Activated naive CD8-positive, alpha-beta T cell treated with anti-CD3 and anti-CD28 coated beads for 36 hours (primary cell): ENCODE measurements at places on chromosomes 13 and 19.

DNA sequence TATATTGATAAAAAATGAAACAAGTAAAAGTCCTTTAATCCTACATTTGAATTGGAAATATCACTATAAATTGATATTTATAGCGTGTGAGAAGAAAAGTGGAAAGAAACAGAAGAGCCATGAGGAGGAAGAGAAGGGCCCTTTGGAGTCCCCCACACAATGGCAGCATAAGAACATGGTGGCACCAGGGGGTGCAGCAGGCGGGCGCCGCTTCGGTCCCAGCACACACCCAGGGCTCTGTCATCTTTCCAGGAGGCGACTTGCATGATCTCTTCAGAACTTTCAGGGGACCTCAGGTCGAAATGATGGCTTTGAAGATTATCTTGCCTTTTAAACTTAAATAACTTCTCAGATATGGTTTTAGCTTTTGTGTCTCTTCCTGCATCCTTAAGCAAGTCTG is 91.8 kb downstream of the TUBGCP3 start:
- DNase-seq, result no peak

DNA sequence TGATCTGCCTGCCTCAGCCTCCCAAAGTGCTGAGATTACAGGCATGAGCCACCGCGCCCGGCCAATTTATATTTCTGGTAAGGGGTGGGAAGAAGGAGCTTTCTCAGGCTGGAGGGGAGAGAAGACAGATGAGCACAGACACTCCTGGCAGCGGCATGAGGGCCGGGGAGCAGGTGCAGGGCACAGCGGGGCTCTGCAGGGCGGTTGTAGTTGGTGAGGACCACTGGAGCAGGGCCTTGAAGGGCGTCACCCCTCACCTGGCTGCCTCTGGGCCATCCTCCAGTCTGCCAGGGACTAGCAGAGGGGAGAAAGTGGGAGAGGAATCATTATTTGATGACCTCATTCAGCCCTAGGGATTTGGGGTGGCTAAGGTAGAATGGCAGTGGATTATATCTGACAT is 8.6 kb upstream of the CSNK1G2 start:
- no peak for DNase-seq

- DNase-seq, result peak; percentile 51
Measured at GRCh38 chr13:33723772-33724435, 94.0 kb upstream of the RFC3 start.

DNA sequence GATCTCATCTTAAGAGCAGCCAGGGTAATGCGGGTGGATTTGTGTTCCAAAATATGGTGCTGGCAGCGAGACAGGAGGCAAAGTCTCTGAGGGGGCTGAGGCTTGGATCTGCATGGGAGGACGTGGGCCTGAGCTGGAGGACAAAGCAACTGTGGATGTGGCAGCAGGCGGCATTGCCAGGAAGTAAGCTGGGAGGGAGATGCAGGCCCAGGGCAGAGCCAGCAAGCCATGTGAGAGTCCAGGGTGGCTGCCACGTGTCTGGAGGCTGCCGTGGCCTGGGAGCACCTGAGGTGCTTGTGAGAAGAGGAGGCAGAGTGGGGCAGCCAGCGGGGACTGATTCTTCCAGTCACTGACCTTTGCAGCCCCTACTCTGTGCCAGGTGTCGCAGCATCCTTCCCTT is 52.0 kb downstream of the DPF1 start:
- no peak for DNase-seq

- DNase-seq, result no peak
Measured at GRCh38 chr13:62088165-62088564, 672.5 kb upstream of the PCDH20 start.

DNA sequence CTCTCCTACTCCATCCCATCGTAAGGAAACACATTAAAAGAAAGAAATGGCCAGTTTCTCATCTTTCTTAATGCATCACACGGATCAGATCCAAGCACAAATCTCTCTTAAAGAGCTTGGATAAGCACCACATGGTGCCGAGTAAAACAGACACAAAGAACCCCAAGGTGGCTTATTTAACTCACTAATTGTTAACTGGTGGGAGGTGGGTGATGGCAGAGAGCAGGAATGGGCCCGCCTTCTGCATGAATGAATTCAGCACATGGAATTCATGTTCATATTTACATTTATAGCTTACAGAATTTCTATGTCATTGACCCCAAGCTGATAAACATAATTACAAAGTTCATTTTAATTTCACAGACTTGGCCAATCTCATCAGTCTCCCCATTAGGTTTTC is 89.9 kb downstream of the MZT1 start:
- DNase-seq, result no peak

GRCh38 chr13:74825152-74825937 is 656.6 kb downstream of the TBC1D4 start:
- no peak for DNase-seq

- DNase-seq, result peak; percentile 15
Measured at GRCh38 chr13:32845952-32846950, 170.0 kb upstream of the KL start.

DNA sequence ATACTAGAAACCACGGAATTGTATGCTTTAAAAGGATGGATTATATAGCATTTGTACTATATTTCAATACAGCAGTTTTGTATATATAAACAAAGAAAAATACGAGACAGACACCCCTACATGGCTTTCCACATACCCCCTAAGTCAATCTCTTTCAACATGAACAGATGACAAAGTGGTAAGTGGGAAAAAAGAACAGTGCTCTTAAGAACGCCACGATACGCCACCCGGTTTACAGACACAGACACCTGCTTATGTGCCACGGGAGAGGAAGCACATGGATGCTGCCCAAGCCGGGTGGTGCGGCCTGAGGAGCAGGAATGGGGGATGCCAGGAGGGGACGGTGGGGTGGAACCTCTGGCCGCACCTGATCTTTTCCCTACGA is 8.1 kb downstream of the CAPS start:
- no peak for DNase-seq

- DNase-seq, result peak; percentile 47
Measured at GRCh38 chr19:42433503-42434260, 6.5 kb upstream of the LIPE start.

- DNase-seq, result no peak
Measured at GRCh38 chr13:37701972-37702371, 103.4 kb upstream of the POSTN start.

GRCh38 chr19:18975011-18975410 is 34.0 kb upstream of the HOMER3 start:
- no peak for DNase-seq

DNA sequence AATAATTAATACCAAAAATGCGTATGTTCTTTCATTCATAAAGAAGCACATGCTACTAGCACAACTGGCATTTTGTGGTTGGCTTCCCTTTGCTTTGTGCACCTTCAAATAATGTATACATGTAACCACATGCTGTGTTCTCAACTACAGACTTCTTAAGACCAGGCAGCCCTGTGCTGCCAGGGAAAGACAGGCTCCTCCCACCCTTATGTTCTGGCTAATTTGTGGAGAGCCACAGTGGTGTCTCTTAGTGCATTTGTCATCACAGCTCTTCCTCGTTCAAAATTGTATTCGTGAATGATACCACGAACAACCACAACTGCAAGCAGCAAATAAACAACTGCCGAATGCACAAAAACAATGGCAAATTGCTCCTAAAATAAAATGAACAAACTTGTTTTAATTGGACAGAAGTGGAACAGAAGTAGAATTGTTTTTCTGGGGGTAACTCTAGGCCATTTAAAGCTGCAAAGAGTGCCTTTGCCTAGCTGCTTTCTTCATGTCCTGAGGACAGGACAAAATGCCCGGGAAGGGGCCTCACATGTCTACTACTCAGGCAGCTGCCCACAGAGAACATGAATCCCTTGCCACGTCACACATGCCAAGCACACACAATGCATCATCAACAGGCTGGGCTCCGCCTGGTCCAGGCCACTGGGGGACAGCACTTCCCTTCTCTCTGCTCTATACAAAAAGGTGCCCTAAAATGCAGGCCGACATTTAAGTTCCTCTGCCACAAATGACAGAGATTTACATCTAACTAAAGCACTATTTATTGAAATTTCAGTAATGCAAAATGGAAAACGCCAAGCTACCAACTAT is 21.7 kb downstream of the IRS2 start:
- DNase-seq, result peak; percentile 22

GRCh38 chr13:43054803-43055802 is 31.7 kb downstream of the DNAJC15 start:
- peak; percentile 11 for DNase-seq

GRCh38 chr13:76622315-76623040 is 263.7 kb downstream of the KCTD12 start:
- DNase-seq, result no peak

DNA sequence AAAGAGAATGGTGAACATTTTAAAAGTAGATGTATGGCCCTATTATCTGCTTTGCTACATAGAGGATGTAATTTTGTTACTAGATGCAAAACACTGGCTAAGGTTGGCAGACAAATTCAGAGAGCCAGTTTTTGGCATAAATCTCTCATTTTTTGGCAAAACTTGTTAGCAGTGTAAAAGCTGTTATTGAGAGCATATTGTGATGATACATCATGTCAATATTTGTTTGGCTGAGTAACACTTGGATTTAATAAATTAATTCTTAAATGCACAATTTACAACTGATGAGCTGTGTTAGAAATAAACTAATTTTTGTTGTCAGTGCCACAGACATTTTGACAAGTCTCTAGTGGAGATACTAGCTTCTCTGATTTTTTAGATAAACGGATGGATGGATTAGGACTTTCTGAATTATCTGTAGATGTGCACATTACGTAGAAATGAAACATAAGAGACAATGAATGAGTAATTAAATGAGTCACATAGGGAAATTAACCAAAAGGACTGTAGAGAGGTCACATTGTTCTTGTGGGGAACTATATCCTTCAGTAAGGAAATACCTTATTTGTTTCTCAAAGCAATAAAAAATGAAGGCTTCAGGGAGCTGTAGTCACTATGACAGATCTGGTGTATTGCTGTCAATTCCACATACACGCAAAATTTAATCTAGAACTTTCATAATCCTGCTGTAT is 17.4 kb downstream of the UFM1 start:
- no peak for DNase-seq

- no peak for DNase-seq
Measured at GRCh38 chr19:6457958-6458694, 1.5 kb downstream of the SLC25A23 start.

DNA sequence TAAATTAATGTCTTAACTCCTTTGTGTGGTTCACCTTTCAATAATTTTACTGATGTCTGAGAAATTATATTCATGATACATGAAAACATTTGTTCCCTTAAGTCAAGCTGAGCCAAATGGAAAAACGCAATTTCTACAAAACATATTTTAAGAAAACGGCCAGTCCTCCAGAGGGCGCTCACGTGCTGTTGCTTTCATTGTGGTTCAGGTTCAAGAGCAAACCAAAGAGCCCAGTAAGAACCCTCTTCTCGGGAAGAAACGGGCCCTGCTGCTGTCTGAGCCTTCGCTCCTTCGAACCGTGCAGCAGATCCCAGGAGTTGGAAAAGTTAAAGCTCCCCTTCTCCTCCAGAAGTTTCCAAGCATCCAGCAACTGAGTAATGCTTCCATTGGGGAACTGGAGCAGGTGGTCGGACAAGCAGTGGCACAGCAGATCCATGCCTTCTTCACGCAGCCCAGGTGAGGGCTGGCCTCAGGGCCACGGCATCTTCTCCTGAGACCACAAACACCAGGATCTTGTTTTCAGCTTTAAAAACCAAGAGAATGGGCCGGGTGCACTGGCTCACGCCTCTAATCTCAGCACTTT is 4.3 kb downstream of the FAAP24 start:
- peak; percentile 56 for DNase-seq

DNA sequence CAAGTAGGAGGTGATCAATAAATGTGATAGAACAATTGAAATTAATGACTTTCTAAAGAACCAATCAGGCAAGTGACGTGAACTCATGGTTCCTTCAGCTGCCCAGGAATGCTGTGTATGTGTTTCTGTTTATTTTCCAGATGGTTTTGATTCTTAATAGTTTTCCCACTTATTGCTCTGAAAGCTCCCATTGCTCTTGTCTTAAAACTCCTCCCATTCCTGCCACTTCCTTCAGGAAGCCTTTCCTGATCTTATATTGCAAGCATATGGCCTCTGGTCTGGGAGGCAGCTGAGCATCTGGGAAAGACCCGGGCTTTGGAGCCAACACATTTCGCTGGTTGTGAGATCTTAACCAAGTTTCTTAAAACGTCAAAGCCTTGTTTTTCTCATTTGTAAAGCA is 17.1 kb upstream of the LATS2 start:
- no peak for DNase-seq

- peak; percentile 81 for DNase-seq
Measured at GRCh38 chr19:35644987-35645679, 3.0 kb upstream of the COX6B1 start.

DNA sequence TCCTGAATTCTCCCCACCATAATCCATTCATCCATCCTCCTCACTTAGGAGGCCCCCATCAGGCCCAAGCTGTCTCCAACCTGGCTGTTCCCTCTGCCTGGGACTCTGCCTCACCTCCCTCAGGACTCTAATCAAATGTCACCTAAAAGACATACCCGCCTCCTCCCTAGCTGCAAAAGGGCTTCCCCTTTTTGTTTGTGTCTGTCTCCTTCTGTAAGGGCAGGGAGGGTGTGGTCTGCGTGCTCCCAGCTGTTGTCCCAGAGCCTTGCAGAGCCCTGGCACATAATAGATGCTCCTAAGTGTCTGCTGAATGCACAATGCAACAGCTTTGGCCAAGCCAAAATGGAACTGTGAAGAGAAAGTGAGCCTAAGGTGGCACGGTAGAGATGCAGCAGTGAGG is 4.4 kb downstream of the TRIR start:
- no peak for DNase-seq

DNA sequence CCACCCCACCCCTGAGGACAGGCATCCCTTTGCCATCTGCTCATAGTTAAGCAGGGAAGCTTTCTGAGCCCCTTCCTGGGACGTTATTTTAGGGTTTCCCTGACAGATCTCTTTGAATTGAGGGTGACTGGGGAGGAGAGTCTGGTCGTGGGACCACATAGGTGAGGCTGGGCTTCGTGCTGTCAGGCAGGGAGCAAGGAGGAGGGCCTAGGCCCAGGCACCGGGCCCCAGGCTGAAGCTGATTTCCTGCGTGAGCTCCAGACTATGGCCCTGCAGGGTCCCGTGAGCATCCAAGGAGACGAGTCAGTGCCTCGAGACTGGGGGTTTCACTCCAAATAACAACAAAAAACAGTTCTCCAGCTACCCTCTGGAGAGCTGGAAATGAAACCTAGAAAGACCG is 60.4 kb downstream of the MYO9B start:
- DNase-seq, result no peak
